ENCODE measurements at places on chromosomes 16 and 17. TPM values are rescaled to one million over a fixed set of nuclear protein-coding genes. Genes with fewer than 3 reads are reported as not detected.

CCL2 gene
- total RNA-seq, result 4.9 TPM

KRT16 gene
- not detected for total RNA-seq

HIRIP3 gene
- total RNA-seq, result 13.4 TPM

GRCh38 chr16:10525214-10525825 lies 55.1 kb downstream of the EMP2 start:
- H3K4me1 ChIP-seq, result no peaks in the 10 kb centered on the region
- no peaks in the 10 kb centered on the region for H3K36me3 ChIP-seq
- H3K4me3 ChIP-seq, result no peak overlapping the region
- DNase-seq, result no peak
- no peaks in the 10 kb centered on the region for H3K27me3 ChIP-seq

DNA sequence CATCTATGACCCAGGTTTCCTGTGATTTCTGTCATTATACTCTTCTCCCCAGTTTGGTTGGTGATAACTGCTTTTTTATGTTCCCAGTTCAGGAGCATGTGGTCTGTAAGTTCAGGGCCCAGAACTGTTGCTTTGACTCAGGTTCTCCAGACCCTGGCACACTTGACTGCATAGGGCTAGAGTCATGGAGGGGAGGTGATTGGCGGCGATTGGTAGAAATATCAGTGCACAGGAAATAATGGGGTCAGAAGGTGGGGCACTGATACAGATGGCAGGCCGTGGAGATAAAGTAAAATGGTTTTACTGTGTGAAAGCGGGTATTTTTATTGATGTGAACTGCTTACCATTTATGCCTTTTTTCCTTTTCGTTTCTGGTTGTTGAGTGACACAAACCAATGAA lies 28.7 kb downstream of the TAC4 start:
- DNase-seq, result no peak
- H3K4me3 ChIP-seq, result no peak overlapping the region
- no peaks in the 10 kb centered on the region for H3K27me3 ChIP-seq

DNA sequence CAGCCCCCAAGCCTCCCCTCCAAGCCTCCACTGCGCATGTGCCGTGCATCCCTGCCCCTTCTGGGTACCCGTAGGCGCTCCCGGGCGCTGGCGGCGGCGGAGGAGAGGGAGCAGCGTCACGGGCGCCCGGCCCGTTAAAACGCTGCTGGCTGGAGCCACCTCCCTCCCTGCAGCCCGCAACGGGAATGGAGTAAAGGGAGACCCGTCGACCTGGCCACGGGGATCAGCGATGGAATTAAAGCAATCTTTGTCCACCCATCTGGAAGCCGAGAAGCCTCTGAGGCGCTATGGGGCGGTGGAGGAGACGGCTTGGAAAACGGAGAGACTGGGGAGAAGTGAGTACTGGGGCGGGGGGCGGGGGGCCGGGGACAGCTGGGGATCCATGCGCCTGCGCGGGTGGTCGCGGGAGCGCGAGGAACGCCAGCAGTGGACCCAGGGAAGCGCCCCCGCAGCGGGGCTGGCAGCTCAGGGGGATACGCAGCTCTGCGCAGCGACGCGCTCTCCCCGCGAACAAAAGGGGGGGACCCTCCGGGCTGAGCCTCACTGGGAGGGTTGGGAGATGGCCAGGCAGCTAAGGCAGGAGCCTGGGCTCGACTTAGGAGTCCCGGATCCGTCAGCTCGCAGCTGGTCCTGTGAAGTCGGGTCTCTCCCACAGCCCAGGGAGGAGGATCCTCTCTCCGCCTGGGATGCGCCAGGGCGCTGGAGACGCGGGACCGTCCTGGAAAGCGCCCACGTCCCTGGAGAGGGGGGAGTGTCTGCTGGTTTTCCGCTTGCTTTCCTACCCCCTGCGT lies at the start of gene BMERB1:
TSS of gene BMERB1 (plus strand) at position 164 of the 791 bp plus-strand sequence. CDS start at position 230, 66 bp downstream.
- H3K27me3 ChIP-seq, result peaks cover 17% of the 10 kb centered on the region
- no peaks in the 10 kb centered on the region for H3K4me1 ChIP-seq
- DNase-seq, result peak; percentile 91

DNA sequence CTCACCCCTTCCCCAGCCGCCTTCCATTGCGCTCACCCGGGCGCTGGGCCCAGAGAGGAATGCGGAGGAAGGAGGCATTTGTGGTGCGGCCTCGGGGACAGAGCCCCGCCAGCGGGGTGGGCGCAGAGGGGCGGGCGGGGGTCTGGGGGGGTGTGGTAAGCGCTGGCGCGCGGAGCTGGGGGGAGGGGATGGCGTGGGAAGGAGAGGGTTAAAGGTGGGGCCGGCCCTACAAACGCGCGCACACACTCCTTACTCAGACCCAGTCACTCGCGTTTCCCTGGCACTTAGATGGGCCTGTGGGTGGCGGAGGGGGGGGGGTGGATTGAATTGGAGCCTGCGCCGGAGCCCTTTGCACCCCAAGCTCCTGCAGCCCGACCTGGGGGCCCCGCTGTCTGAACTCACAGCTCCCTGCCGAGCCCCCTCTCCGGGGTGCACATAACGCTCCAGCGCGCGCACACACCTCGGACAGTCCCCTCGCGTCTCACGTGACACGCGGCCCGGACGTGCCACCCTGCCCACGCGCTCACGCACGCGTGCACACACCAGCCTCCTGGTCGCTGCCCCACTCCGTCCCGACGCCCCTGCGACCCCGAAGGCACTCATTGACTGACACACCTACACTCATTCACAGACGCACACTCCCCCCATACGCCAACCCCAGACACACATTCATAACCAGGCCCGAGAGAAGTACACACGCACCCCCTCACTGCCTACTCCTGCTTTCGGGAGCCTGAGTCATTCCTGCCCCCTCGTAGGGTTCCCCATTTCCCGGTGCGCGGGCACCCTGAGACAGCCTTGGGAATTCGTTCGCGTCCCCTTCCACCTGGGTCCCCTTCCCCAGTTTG lies 844 bp downstream of the TBKBP1 start:
- H3K4me1 ChIP-seq, result peaks cover 23% of the 10 kb centered on the region
- no peak overlapping the region for H3K27ac ChIP-seq
- DNase-seq, result no peak
- peaks cover 8% of the 10 kb centered on the region for H3K27me3 ChIP-seq
- H3K36me3 ChIP-seq, result no peaks in the 10 kb centered on the region

- no peaks in the 10 kb centered on the region for H3K27me3 ChIP-seq
- no peak overlapping the region for H3K27ac ChIP-seq
- H3K36me3 ChIP-seq, result no peaks in the 10 kb centered on the region
- no peak overlapping the region for H3K4me3 ChIP-seq
- no peak for DNase-seq
Observed at GRCh38 chr16:50816901-50817555, 75.1 kb downstream of the CYLD start.

GRCh38 chr16:4159726-4160125 lies 43.5 kb upstream of the ADCY9 start:
- no peaks in the 10 kb centered on the region for H3K27me3 ChIP-seq
- H3K4me1 ChIP-seq, result no peaks in the 10 kb centered on the region
- H3K36me3 ChIP-seq, result no peaks in the 10 kb centered on the region
- no peak overlapping the region for H3K4me3 ChIP-seq
- H3K27ac ChIP-seq, result no peak overlapping the region

DNA sequence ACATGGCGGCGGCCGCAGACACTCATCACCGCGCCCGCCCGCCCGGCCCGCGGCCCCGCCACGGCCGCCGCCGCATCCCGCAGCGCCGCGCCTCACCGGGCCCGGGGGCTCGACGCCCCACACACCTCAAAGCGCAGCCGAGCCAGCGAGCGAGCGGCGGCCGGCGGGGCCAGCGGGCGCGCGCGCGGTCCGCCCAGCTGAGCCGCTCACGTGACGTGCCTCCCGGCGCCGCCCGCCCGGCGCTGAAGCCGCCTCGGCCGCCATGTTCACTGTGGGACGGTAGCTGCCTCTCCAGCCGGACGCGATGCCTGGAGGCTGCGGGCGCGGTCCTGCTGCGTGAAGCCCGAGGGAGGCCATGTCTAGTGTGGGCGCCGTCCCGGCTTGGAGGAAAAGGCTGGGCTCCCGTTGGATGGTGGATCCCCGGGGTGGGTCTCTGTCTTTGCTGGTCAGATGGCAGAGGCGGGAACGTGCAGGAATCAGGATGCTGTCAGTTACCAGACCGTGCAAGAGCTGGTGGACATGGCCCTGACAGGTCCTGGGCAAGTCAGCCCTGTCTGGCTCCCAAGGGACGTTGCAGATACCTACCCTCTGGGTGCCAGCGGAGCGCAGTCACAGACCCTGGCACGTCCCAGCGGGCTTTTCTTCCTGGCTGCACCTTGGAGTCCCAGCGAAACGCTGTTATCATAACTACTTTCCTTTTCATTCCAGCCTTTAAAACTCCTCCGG lies at the start of gene USP31:
TSS of gene USP31 (minus strand) at position 186 of the 726 bp plus-strand sequence. CDS start at position 4, 182 bp downstream.
- no peaks in the 10 kb centered on the region for H3K36me3 ChIP-seq
- DNase-seq, result peak; percentile 98
- H3K4me3 ChIP-seq, result peak within 1 kb of the TSS; percentile 86
- H3K27ac ChIP-seq, result no peak within 1 kb of the TSS
- H3K4me1 ChIP-seq, result peaks cover 31% of the 10 kb centered on the region

DNA sequence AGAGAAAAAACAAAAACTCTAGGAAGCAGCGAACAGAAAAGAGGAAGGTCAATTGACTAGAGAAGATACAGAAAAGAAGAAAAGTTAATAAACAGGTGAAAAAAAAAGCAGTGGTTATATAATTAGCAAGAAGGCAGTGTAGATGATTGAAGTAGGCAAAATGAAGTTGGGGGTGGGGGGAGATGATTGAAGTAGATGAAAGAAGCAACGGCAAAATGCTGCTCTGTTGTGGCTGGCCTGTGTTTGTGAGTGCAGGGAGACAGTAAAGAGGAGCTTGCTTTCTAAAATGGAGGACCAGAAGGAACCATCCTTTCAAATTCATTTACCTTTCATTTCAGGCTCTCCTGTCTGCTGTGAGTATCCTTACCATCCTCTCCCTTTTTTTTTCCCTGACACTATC lies 3.6 kb downstream of the EVI2B start:
- no peak for DNase-seq
- H3K4me3 ChIP-seq, result no peak overlapping the region
- H3K27ac ChIP-seq, result no peak overlapping the region
- peaks cover 5% of the 10 kb centered on the region for H3K4me1 ChIP-seq
- H3K27me3 ChIP-seq, result no peaks in the 10 kb centered on the region

DNA sequence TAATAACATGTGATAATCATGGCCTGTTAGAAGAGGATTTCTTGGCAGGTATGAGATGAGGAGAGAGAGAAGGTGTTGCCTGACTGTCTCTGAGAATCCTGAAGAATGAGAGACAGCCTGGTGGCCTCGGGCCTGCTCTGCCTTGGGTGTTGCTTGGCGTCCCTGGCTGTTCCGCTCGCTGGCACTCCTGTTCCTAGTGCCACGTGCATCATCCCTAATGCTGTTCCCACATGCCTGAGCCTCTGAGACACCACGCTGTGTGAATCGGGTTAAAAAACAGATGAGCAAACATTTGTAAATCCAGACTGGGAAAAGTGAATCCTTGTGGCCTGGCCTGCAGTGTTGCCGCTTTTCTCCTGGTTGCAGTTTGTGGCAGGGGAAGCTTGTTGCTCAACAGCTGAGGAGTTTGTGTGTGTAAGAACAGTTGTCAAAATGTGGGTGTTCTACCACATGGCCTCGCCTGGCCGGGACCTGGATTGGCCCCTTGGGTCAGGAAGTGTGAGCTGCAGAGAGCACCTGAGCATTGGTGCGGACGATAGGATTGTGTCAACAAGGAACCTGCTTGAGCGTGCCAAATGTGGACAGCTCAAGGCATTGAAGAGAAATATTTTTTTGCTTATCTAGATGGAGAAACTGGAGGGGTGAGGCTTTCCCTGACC lies 22.0 kb downstream of the UBN1 start:
- no peaks in the 10 kb centered on the region for H3K4me1 ChIP-seq
- peaks cover 18% of the 10 kb centered on the region for H3K36me3 ChIP-seq
- no peak overlapping the region for H3K27ac ChIP-seq

DNA sequence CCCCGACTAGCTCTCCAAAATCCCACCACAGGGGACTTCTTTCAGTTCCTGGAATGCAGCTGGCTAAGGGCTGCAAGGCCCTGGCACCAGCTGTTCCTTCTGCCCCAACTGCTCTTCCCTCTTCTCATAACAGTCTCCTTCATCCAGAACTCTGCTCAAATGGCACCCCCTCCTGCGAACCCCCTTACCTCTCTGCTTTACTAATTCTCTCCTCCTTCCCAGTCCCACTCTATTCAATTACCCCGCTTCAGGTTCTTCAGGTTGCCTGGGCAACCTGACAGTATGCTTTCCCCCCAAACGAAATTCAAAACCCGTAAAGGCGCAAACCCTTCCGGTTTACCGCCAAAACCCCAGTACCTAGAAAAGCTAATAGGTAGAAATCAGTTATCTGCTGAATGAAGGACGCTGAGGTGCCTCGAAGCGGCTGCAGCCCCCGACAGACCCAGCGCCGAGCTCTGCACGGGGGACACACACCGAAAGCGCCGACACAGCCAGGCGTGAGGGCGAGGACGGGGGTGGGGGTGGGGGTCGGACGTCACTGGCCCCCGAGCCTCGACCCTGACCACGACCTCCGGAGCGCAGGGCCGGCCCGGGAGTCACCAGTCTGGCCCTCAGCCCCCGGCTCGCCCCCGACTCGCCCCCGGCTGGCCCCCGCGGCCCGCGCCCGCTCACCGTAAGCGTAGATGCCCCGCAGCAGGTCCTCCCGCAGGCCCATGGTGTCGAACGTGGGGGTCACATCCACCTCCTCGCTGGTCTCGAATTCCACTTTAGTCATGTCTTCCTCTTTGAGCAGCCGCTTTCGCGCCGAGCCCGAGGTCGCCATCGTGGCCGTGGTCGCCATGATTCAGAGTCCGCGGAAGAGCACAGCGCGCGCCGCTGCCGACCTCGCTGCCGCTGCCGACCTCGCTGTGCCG lies 550 bp downstream of the EIF4A3 start:
- peaks cover 37% of the 10 kb centered on the region for H3K36me3 ChIP-seq
- peak overlapping the region; percentile 98 for H3K4me3 ChIP-seq
- H3K27me3 ChIP-seq, result no peaks in the 10 kb centered on the region

- peaks cover 10% of the 10 kb centered on the region for H3K4me1 ChIP-seq
- H3K36me3 ChIP-seq, result no peaks in the 10 kb centered on the region
- no peaks in the 10 kb centered on the region for H3K27me3 ChIP-seq
- H3K4me3 ChIP-seq, result no peak overlapping the region
Observed at GRCh38 chr17:52660692-52661091, 502.2 kb upstream of the CA10 start.

- no peaks in the 10 kb centered on the region for H3K4me1 ChIP-seq
- no peaks in the 10 kb centered on the region for H3K27me3 ChIP-seq
- H3K36me3 ChIP-seq, result no peaks in the 10 kb centered on the region
- H3K27ac ChIP-seq, result no peak overlapping the region
Observed at GRCh38 chr17:79087428-79088143, 13.0 kb downstream of the ENGASE start.

- no peaks in the 10 kb centered on the region for H3K4me1 ChIP-seq
- H3K27ac ChIP-seq, result no peak overlapping the region
- H3K4me3 ChIP-seq, result no peak overlapping the region
- H3K36me3 ChIP-seq, result no peaks in the 10 kb centered on the region
- no peak for DNase-seq
- H3K27me3 ChIP-seq, result no peaks in the 10 kb centered on the region
Observed at GRCh38 chr16:78704416-78704815, 605.0 kb downstream of the WWOX start.
